Right lung (tissue), 10 donors: ENCODE measurements at places on chromosomes 1 and 21.

- DNase-seq: peak; percentile 35
Observed at GRCh38 chr1:17239420-17239819, 9.5 kb upstream of the PADI3 start.

- no peak for DNase-seq
Observed at GRCh38 chr1:29786791-29787732, 550.7 kb downstream of the PTPRU start.

DNA sequence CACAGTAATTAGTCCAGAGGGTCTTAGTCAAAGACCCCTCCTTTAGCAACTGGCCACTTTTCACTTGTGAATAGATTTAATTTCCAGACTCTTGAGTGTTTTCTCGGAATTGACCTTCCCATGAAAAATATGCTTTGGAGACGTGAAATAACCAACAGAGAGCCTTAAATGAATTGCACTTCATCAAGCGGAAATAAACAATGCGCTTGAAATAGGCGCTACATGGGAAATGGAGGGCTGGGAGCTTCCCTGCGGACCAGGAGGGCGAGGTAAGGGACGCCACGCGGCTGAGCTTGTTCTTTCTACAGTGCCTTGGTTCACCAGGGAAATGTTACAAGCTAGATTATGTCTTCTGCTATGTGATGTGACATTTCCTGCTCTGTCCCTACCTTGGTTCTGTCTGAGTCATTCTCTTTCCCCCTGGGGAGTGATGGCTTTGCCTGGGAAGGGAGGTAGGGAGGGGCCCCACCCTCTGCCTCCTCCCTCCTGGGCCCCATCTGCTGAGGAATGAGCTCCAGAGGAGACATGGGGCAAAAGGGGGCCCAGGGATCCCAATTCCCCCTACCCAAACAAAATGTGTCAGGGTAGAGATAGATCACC, 619.3 kb downstream of the PTPRU start:
- no peak for DNase-seq

DNA sequence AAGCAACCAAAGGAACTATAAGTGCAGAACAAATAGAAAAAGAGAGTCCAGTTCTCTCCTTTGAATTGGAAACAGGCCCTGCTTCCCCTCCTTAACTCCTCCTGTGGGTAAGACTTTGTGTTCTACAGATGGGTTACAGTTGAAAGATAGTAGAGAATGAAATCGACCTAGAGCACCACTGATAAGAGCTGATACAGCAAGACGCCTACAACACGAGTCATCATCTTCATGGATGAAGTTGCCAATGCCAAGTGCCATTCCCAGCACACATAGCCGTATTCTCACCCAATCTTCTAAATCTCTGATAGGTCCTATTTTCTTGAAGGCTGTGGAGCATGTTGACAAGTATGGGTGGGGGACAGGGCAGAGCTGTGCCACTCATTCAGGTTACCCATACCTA, 99.8 kb upstream of the CAMK1G start:
- no peak for DNase-seq

DNA sequence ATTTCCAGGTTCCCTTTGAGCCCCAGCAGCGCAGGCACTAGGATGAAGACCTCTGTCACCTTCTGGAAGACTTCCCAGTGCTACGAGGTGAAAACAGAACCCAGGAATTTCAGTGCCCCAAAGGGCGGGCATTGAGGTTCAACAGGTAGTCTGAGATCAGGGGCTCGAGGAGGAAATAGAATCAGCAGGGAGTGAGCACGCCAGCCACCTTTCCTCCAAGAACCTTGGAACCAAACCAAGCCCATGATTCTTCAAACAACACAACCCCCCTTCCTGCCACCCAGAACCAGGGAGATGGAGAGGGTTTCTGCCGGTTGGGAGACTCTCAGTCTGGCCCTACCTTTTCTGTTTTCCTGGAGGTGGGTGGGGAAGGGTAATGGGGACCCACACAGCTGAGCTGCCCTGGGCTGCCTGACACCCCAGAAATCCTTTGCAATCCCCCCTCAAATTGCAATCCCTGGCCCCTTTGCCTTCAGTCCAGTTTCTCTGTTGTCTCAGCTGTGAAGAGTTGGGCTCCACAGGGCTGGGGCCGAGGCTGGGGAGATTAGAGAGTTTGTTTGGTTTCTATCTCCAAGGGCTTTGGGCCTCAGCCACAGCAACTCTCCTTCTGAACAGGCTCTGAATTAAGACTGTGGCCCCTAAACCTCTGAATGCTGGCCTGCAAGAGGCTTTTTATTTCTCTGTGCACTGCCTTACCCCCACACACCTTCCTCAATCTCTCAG, 11.9 kb downstream of the SLC41A1 start:
- DNase-seq: peak; percentile 51

DNA sequence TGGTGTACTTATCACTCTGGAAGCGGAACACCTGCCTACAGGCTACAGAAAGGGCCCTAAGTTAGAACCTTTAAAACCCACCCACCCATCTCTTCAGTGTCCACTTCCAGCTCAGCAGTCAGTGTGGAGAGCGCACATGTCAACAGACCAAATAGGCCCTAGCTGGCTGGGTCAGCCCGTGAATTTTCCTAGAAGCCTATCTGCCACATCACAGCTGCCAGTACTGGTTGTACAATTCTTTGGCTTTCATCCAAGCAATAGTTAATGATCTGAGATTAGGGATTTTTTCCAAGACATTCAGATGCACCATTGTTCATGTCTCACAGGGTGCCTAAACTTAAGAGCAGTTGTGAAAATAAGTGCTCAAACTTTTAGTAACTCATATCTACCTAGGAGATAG, 197.1 kb downstream of the KCNK2 start:
- DNase-seq: no peak

GRCh38 chr1:43536196-43536863, 5.6 kb downstream of the PTPRF start:
- DNase-seq: no peak

- no peak for DNase-seq
Observed at GRCh38 chr1:57957576-57957975, 533.7 kb upstream of the DAB1 start.

DNA sequence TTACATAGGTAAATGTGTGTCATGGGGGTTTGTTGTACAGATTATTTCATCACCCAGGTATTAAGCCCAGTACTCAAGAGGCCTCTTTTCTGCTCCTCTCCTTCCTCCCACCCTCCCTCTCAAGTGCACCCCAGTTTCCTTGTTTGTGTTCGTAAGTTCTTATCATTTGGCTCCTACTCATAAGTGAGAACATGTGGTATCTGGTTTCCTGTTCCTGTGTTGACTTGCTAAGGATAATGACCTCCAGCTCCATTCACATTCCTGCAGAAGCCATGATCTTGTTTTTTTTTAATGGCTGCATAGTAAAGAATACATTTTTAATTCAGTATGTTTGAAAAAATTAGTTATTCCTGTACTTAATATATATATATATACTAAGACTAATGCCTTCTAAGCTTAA, 107.7 kb downstream of the CLDN17 start:
- DNase-seq: no peak

DNA sequence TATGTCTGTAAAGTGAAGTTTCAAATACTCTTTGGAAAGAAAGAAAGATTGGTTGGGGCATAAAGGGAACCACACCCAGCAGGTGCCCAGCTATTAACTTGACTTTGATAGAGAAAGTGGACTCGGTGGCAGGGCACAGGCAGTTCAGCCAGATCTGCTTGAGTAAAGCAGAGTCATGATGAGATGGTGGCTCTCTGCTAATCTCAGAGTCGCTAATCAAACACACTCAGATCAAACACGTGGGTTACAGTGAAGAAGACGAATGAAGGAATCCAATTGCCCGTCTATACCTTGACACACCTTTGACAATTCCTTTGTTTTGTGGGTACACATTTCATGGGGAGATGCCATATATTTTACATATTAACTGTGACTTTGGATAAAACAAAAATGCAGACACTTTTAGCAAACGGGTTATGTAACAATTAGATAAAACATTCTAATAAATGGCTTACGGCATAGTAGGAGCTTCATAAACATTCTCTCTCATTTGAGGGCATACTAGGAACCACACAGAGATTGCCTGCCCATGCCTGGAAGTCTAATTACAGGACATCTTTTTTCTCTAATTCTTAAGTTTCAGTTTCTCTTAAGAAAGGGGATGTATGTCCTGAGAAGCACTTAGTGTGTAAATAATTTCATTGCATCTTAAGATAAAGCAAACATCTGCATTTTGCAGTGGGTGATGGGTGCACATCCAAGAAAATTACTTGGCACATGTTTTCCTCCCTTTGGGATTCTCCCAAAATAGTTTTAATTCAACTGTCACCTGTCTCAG, 7.2 kb downstream of the CBR1 start:
- DNase-seq: no peak

- DNase-seq: no peak
Observed at GRCh38 chr1:229842302-229843255, 216.5 kb downstream of the URB2 start.
